MG63 (cell line): ENCODE measurements at places on chromosomes 12 and 14. TPM values are rescaled to one million over a fixed set of nuclear protein-coding genes. Genes with fewer than 3 reads are reported as not detected.

DNA sequence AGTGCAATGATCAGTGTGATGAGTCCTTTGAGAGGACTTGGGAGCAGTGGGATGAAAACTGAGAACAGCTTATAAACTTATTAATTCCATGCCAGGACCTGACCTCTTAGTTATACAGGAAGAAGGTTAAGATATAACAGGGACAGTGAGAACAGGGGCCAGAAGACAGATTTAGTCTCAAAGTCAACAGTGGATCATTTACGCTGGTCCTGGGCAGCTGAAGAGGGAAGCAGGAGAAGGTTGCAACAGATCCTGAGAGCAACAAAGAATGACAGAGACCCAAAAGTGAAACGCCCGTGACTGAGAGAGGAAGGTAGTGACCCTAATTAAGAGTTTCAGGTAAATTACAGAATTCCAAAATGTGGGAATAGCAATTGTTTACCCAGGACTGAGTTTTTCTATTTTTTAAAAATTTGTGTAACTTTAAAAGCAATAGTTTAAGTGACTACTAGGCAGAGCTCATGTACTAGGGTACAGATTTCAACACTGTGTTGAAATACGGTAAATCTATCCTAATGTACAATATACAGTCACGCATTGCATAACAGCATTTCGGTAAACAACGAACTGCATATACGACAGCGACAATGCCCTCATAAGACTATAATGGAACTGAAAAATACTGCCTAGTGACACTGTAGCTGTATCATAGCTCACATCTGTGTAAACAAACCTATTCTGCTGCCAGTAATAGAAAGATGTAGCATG, 77.7 kb upstream of the GNPNAT1 start:
- DNase-seq, result no peak

- no peak for DNase-seq
These were observed 39.5 kb downstream of the PPHLN1 start for GRCh38 chr12:42365486-42365885.

The WSB2 gene
- 131 and 158 TPM in 2 replicates for total RNA-seq

DNA sequence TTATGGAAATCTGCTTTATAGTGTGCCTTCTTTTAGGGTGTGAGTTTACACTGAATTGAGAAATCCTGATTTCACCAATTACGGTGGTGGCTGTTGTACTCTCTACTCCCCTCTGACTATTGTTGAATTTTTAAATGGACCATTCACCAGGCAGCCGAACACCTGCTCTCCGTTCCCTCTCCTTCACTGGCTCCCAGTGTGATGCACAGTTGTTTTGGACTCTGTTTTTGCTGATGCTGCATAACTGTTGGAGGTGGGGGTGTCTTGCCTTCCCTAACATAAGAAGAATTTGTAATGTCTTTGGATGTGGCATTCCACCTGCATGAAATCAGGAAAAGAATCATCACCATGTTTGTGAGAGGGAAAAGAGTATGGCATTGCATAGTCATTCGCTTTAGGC, 341.2 kb downstream of the SNAPC1 start:
- no peak for DNase-seq

The CCND2 gene
- 0.07 TPM in 1 of 2 replicates, not detected in the other for total RNA-seq

GRCh38 chr12:30450226-30450625, 245.4 kb downstream of the IPO8 start:
- no peak for DNase-seq

The KRT6A gene
- total RNA-seq, result not detected in 2 replicates
